Fibroblast of gingiva (primary cell): ENCODE measurements at places on chromosomes 2 and 18.

DNA sequence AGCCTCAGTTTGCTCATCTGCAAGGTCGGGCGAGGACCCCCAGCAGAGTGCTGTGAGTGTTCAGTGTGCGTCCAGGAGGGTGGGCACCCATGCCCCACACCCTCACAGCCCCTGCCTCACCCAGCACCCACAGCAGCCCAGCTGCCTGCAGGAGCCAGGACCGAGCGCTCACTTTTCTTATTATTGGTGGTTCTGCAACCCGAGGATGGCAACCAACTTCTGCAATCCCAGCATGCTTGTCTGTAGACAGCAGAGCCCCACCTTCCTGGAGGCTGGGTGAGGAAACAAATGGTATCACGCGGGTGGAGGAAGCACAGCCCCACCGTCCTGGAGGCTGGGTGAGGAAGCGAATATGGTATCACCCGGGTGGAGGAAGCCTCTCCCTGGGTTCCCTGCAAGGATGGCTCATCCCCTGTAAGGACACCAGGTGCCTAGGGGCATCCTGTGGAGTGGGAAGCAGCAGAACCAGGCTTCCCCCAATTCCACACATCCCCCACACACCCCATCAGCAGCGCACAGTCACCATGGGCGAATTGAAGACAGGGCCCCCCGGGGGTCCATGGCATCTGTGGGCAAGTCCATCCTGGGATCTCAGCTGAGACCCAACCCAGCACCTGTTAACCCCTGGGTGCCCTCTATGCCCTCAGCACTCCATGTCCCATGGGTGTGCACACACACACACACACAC is 220.5 kb upstream of the RAB6C start:
- DNase-seq = no peak

DNA sequence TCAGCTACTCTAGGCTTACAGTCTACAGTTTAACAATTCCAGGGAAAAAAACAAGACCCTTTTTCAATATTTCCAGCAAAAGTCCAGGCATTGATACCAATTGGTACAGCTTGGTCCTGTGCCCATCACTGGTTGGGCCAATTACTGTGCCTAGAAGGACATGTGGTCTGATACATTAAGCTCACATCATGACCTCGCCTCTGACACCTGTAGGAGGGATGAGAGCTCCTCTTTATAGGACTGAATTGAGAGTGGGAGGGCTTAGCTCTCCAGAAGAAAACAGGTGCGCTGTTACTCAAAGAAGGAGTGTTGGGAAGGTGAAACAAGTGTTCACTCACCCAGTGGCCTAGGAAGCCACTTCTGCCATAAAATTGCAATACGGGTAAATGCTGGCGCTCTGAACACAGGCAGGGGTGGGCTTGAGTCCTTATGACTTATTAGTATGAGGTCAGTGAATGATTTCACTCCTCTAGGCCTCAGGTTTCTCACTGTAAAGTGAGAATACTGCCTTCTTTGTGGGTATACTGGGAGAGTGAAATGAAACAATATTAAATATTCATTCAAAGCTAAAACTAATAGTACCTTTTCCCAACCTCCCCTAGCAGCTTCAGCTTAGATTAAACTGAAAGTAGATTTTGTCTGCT is 49.7 kb downstream of the RABL2A start:
- no peak for DNase-seq

GRCh38 chr2:10909050-10909995 is 2.4 kb upstream of the KCNF1 start:
- no peak for DNase-seq

DNA sequence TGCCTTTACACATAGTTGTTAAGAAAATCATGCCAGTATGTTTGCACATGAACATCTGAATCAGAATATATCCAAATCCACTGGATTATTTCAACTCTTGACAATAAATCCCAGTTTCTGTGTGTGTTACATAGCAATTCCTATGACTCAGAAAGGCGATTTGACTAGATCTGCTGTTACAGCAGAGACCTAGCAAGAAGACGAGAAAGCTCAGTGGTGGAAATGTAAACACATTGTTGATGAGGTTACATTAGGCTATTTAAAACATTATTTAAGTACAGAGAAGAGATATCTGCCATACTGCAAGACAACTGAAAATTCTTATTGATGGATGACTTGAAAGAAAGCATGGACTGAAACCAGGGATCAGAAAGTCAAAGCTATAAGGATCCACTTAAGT is 73.0 kb upstream of the SMIM21 start:
- no peak for DNase-seq

DNA sequence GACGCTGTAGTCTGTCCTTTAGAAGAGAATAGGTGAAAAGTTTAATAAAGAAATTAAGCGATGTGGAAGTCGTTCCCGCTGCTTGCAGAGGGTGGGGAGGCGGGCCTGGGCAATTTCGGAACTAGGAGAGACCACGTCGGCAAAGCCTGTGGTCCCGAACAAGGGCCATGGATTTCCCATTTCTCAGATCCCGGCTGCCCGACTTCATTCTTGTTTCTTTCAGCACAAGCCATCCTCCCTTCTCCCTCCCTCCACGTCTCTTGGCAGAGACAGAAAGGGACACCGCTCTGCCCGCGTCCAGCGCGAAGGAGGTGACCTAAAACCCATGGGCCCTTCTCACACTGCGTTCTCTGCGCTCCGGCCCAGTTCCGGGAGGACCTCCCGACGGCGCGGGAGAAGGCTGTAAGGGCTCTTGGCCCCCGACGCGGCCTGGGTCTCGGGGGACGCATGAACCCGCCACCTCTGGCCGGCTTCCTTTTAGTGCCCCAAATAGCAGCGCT is 2.2 kb upstream of the BCL2L11 start:
- DNase-seq = no peak

DNA sequence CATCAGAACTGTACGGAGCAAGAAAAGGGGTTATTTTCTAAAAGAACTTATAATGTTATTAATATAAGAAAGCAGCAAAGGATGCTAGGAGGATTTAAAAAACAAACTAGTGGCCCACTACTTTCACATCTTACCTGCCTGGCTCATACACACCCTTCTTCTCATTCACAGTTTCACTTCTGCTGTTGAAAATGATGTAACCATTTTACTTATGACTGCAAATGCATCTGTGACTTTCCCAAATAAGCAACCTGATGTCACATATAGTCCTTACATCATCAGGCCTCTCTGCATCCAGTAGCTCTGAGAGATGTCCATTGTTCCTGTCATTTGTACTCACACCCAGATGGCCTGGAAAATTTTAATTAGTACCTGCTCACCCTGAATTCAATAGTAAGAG is 101.8 kb upstream of the MYO3B start:
- no peak for DNase-seq

GRCh38 chr18:28208712-28209265 is 31.9 kb upstream of the CDH2 start:
- DNase-seq = no peak

- no peak for DNase-seq
These were observed 15.7 kb downstream of the SOWAHC start for GRCh38 chr2:109629867-109630266.

DNA sequence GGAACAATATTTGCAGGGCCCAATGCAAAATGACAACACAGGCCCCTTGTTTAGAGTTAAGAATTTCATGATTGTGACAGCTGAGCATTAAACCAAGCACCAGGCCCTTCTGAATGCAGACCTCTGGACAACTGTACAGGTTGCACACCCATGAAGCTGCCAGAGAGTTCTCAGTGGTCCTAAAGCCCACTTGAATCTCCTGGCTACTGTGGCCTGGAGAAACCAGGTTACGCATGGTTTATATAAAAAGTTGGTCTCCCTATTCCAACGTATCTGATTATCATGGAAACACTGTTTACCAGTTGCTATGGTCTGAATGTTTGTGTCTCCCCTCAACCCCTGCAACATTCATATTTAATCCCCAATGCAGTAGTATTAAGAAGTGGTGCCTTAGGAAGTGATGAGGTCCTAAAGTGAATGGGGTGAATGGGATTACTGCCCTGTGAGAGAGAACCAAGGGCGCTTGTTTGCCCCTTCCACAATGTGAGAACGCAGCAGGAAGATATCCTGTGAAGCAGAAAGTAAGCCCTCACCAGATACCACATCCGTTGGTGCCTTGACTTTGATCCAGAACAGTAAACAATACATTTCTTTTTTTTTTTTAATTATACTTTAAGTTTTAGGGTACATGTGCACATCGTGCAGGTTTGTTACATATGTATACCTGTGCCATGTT is 48.0 kb upstream of the ANXA4 start:
- DNase-seq = no peak

DNA sequence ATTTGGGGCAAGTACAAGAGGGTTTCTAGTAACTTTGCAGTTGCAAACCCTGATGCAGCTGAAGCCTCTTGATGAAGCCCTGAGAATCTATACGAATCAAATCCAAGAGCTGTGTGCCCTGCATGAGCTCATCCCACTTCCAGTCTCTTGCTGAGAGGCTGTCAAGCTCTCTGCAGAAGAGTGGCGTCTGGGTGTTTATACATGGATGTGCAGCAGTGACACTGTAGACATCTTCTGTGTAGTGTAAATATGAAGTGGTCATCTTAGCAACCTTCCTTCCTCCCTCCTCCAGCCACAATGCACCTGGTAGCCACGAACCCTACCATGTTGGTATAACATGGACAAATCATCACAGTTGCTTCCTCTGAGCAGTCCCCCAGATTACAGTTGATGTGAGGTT is 18.4 kb upstream of the KIAA2012 start:
- DNase-seq = no peak

DNA sequence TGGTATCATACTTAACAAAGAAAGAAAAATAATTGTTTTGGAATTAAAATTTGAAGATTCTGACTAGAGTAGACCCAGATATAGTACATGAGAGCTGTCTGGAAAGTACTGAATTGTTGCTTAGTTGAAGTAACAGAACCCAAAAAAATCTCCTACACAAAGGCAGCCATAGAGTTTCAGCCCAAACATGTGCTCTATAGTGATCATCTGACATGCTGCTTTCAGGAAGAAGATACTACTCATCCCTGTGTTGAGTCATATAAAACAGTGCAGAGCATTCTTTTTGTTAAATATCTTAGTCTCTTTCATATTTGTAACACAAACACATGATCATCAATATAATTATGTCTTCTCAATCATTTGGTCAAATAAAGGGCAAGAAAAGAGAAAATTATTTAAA is 84.8 kb upstream of the PTPRM start:
- DNase-seq = no peak

DNA sequence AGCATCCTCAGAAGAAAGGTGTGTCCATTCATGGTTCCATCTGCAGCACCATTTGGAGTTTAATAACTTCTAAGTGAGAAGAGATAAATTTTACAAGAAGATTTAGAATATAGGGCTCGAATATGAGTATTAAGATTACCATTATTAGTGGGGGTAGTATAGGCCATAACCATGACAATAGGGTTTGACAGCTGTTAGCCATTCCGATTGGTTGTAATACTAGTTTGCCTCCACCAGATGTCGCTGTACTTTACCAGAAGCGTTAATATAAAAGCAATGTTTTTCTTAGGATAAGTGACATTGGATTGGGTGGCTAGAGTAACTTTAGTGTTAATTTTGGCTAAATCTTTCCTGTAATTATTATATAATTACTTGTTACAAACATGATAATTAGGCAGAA is 107.5 kb upstream of the SRD5A2 start:
- DNase-seq = no peak

- DNase-seq = peak; percentile 82
These were observed 172.7 kb upstream of the TRIB2 start for GRCh38 chr2:12543978-12544558.

DNA sequence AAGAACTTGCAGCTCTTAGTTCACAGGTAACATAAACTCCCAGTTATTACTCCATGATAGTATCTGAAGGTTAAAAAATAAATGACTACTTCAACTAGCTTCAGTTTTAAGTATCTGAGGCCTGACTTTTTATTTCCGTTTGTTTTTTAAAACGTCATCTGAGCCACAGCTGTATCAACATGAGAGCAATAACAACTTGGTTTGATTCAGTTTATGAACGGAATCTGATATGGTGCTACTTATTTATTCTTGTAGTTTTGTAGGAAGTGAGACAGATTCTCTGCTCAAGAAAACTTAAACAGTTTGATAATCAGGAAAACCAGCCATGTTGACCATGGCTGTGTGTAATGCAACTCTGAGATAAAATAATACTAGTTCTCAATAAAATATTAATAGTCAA is 34.9 kb downstream of the NAB1 start:
- DNase-seq = peak; percentile 4

- DNase-seq = peak; percentile 32
These were observed 90.4 kb upstream of the EML6 start for GRCh38 chr2:54632733-54633692.

DNA sequence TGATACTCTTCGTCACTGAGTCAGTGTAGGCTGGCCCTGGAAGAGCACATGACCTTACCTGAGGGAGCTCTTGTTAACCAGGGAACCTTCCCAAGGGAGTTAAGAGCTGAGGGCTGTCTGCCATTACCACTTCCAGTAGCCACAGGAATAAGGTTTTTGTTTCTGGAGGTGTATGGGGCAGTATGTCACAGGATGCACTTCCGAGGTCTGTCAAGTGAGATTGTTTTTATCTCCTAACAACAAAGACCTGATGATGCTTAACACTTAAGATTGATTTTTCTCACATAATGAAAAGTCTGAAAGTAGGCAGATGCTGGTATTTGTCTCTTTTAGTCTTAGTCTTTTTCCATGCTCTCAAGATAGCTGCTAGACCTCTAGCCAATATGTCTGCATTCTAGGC is 41.8 kb downstream of the PSMA8 start:
- DNase-seq = no peak
